ENCODE measurements at places on chromosomes 5 and 9. TPM values are rescaled to one million over a fixed set of nuclear protein-coding genes. Genes with fewer than 3 reads are reported as not detected.

DNA sequence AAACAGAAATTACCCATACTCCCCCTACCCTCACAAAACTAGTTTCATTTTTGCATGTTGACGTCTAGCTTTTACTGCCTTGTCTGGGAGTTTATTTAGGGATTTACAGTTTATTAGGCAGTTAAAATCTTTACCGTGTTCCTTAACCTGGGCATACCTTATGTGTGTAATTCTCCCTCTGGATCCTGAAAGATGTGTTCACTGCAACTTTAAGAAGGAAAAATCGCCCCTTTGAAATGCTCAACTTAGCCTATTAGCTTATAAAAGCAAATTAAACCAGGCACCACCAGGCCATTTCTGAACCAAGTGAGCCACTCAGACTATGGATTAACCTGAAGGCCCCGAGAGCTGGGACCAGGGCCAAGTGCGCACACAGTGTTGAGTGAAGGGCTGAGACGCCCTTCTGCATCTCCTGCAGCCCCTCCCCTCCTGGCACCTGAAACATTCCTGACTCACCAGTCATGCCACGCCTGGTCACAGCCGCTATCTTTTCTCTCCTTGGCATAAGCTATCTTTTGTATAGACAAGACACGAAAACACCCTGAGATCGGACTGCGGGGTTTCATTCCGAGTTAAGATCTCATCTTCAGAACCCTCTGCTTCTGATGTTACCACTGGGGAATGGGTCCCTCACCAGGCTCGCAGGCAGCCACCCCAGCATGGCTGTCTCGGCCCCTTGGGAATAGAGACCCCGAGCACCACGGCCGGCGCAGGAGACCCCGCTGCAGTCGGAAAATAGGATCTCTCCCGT is 111.9 kb downstream of the ROR2 start:
- H3K4me1 ChIP-seq, result peaks cover 20% of the 10 kb centered on the region
- H3K27me3 ChIP-seq, result peaks cover 6% of the 10 kb centered on the region
- no peaks in the 10 kb centered on the region for H3K36me3 ChIP-seq
- no peak overlapping the region for H3K4me3 ChIP-seq

Gene TCF7
- total RNA-seq, result 58.8 TPM

- no peak overlapping the region for H3K4me3 ChIP-seq
- DNase-seq, result no peak
- no peak overlapping the region for H3K27ac ChIP-seq
- H3K27me3 ChIP-seq, result no peaks in the 10 kb centered on the region
- H3K36me3 ChIP-seq, result no peaks in the 10 kb centered on the region
Observed at GRCh38 chr9:16033253-16033652, 480.4 kb downstream of the CCDC171 start.

DNA sequence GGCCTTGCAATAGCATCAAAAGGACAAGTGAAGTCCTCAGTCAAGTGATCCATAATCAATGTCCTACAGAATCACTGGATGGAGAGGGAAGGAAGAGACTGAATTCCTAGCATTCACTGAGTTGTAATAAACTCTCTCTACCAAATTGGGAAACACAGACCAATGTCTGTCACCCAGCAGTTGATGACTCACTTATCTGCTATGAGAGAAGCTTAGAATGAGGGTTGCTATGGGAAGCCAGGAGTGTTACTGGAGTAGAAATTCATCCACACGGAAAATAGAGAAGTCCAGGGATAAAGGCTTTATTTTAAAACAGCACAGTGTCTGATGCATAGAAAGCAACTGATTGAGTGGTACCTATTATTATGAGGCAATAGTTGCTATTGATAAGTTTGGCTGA is 407.4 kb downstream of the BRINP1 start:
- no peaks in the 10 kb centered on the region for H3K27me3 ChIP-seq
- H3K36me3 ChIP-seq, result no peaks in the 10 kb centered on the region
- no peak overlapping the region for H3K4me3 ChIP-seq
- H3K27ac ChIP-seq, result no peak overlapping the region
- no peak for DNase-seq
- H3K4me1 ChIP-seq, result no peaks in the 10 kb centered on the region

DNA sequence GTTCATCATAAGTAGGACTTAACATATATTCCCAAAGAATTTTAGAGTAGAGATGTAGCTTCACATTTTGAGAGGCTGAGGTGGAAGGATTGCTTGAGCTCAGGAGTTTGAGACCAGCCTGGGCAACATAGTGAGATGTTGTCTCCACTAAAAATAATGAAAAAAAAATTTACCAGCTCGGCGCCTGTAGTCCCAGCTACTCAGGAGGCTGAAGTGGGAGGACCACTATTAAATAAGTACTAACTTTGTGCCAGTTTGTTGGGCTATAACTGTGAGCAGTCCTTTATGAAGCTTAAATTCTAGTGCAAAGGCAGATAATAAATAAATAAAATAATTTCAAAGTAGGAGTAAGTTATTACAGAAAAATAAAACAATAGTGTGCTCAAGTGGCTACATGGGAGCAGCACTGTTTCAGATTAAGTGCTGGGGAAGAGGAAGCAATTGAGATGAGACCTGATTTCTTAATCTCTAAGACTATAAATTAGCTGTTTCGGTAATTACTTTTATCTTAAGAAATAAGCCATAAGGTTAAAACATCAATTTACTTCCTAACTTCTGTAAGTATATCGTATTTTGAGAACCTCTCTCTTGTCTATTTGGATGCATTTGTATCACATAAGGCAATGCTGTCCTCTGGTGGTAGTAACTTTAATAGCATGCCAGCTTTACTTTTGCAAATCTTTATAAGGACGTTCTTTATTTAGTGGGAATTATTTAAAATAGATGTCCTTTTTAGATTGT is 98.9 kb downstream of the CSNK1G3 start:
- H3K27ac ChIP-seq, result no peak overlapping the region
- H3K27me3 ChIP-seq, result no peaks in the 10 kb centered on the region
- DNase-seq, result peak; percentile 77
- H3K36me3 ChIP-seq, result peaks cover 5% of the 10 kb centered on the region
- no peak overlapping the region for H3K4me3 ChIP-seq

Gene ZBTB43
- 19.5 TPM for total RNA-seq

DNA sequence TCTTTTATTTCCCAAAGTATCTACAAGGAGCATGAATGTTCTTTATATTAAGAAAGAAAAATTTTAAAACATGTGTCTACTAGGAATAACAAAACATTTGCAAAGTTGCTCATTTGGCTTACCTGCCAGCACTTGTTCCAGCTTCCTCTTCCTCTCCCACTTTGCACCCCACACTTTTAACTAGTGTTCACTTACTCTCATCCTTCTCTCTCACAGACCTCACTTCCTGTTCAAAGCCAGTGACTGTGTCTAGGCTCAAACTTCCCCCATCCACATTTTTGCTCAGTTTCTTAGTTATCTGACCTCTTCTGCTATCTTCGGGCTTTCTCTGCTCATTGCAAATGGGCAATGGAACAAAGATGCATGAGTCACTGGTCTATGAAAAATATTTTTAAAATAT is 512.2 kb upstream of the ZNF462 start:
- H3K4me1 ChIP-seq, result no peaks in the 10 kb centered on the region
- H3K36me3 ChIP-seq, result no peaks in the 10 kb centered on the region
- no peak overlapping the region for H3K27ac ChIP-seq
- H3K27me3 ChIP-seq, result no peaks in the 10 kb centered on the region

GRCh38 chr5:175772747-175773533 is 98.4 kb upstream of the CPLX2 start:
- H3K4me1 ChIP-seq, result no peaks in the 10 kb centered on the region
- H3K27ac ChIP-seq, result no peak overlapping the region
- H3K27me3 ChIP-seq, result no peaks in the 10 kb centered on the region

DNA sequence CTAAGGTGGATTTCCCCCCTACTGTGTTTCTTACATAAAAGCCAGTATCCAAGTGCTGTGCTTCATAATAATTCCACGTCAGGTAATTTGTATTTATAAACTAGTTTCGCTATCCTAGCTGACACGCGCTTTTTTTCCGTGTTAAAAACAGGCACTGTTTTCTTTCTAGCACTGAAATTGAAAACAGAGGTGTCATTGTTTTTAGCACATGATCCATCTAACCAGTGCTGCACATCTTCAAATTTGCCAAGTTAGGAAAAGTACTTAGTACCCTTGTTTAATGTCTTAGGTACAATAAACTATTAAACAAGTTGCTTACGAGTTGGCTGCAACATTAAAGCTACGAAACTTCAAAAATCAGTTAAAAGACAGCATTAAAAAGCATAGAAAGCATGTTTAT is 49.9 kb downstream of the JMY start:
- H3K36me3 ChIP-seq, result peaks cover 13% of the 10 kb centered on the region
- H3K4me1 ChIP-seq, result no peaks in the 10 kb centered on the region
- no peak overlapping the region for H3K27ac ChIP-seq
- H3K4me3 ChIP-seq, result no peak overlapping the region

Gene SHOC1
- not detected for total RNA-seq

DNA sequence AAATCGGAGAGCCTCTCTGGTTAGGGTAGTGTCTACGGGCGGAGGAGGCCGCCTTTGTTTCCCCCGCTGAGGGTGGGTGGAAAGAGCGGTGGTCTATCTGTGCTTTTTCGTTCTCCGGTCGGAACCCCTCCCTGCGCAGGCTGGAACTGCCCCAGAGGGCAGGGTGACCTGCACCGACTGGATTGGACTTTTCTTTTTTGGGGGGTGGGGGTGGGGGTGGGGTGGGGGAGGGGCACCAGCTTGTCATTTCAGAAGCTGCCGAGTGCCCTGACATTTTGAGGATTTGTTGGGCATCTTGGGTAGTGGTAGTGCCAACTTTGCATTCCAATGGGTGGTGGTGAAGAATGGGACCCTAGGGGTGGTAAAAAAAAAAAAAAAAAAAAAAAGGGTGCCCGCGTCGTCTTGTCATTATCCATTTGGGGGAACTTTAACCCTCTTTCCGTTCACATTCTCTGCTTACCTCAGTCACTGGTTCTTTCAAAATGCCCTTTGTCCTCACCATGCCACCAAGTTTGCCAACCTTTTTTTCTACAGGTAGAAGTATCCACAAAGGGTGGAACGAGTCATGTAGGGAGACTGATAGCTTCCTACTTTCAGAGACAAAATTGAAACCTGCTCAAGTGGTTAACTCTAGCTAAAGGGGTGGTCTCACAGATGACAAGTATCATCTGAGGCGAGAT is 1.3 kb downstream of the UBE2R2 start:
- no peaks in the 10 kb centered on the region for H3K27me3 ChIP-seq
- H3K36me3 ChIP-seq, result no peaks in the 10 kb centered on the region
- H3K4me1 ChIP-seq, result peaks cover 50% of the 10 kb centered on the region
- peak; percentile 30 for DNase-seq
- peak overlapping the region; percentile 85 for H3K4me3 ChIP-seq

DNA sequence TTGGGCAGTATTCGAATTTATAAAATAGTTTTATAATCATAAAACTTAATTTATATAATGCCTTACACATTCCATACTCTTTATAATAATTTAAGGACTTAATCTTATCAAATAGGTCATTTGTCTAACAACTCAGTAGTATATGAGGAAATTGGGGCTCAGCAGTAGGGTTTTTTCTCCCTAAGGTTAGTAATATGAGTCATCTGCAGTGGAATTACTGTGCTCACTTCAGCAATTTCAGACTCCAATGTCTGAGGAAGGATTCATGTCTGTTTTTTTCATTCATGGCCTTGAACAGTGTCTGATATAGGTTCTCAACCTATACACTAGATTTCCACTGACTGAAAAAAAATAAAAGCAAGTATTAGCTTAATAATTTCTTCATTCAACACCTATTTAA is 7.4 kb downstream of the DMRTA1 start:
- no peaks in the 10 kb centered on the region for H3K4me1 ChIP-seq
- no peak for DNase-seq
- H3K4me3 ChIP-seq, result no peak overlapping the region

DNA sequence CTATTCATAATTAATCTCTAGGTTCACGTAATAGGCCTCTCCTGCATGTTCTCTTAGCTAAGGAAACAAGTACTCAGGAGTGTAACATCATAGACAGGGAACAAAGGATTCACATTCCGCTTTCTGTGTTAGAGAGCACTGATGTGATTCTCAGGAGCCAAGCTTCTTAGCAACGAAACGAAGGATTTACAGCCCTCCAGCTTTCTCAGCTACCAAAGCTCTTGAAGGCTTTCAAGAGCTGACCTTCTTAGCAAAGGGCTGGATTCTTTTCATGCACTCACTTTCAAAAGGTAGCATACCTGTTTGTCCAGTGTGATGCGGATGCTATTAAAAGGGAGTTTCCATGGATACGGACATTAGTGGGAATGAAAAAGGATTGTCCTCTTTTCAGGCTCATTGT is 107.4 kb downstream of the TUSC1 start:
- no peaks in the 10 kb centered on the region for H3K27me3 ChIP-seq
- H3K36me3 ChIP-seq, result no peaks in the 10 kb centered on the region
- no peak overlapping the region for H3K4me3 ChIP-seq
- H3K27ac ChIP-seq, result no peak overlapping the region

GRCh38 chr9:110886832-110887231 is 151.4 kb downstream of the LPAR1 start:
- H3K27me3 ChIP-seq, result no peaks in the 10 kb centered on the region
- H3K27ac ChIP-seq, result no peak overlapping the region
- H3K4me3 ChIP-seq, result no peak overlapping the region
- H3K36me3 ChIP-seq, result no peaks in the 10 kb centered on the region
- no peak for DNase-seq

- no peaks in the 10 kb centered on the region for H3K36me3 ChIP-seq
- H3K27me3 ChIP-seq, result no peaks in the 10 kb centered on the region
- no peak overlapping the region for H3K27ac ChIP-seq
- H3K4me3 ChIP-seq, result no peak overlapping the region
- DNase-seq, result no peak
- H3K4me1 ChIP-seq, result peaks cover 9% of the 10 kb centered on the region
Observed at GRCh38 chr5:16554110-16554509, 62.7 kb downstream of the RETREG1 start.

DNA sequence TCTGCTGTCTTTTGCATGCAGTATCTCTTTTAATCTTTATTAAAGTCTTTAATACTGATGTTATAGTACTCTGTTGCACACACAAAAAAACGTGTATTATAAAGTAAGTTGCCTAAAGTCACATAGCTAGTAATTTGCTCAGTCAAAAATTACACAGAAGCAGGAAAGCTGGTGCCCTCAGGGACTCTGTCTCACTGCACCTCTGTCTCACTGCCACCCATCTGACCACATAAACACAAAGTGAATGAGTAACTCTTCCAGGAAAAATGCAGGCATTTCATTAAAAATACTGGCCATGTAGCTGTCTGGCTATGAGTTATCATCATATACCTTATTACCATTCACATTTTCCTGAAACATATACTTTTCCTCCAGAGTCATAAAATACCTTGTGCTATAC is 591.7 kb downstream of the CSNK1G3 start:
- no peak for DNase-seq
- H3K27ac ChIP-seq, result no peak overlapping the region
- no peaks in the 10 kb centered on the region for H3K4me1 ChIP-seq
- no peaks in the 10 kb centered on the region for H3K36me3 ChIP-seq
- no peaks in the 10 kb centered on the region for H3K27me3 ChIP-seq

- peak overlapping the region; percentile 71 for H3K27ac ChIP-seq
- no peaks in the 10 kb centered on the region for H3K36me3 ChIP-seq
- H3K27me3 ChIP-seq, result no peaks in the 10 kb centered on the region
Observed at GRCh38 chr9:131279196-131279862, 3.0 kb upstream of the FAM78A start.

Data from B cell (primary cell).